ENCODE measurements at places on chromosomes 11 and 22.

GRCh38 chr22:44595841-44596341, 97.9 kb upstream of the RTL6 start:
- DNase-seq, result no peak

DNA sequence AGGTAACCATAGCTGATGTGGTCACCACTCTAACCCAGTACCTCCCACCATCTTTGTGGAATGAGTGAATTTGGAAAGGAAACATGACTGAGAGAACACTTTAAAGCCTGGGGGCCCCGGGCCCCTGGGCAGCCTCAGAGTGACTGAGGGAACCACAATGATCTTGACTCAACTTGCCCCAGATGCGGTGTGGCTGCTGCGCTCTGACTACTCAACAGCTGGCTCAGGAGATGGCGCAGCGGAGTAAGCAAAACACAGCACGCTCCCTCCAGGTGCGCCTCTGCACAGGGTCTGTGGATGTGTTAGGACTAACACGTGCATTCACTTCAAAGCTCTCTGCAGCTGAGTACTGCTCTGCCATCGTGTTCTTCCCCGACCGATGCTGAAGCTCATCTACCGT, 5.9 kb downstream of the RNF215 start:
- no peak for DNase-seq

- no peak for DNase-seq
Measured at GRCh38 chr11:69293819-69294505, at the start of gene MYEOV. Gene MYEOV (plus strand): TSS chr11:69294155. CDS start chr11:69295355, 1,200 bp downstream.

DNA sequence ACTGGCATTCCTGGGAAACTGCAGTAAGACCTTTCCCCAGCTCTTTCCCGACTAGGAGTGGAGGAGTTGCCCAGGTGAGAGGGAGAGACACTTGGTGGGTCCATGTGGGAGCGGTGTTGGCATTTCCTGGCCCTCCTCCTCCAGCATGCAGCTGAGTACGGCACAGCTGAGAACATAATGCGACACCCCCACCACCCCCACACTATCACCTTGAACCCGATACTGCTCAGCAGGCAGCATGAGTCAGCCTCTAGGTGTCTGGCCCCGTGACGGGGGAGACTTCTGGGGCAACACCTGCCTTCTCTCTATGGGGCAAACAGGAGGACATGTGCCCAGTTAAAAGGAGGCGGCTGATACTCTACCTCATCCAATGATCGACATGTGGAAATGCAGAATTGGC, 64.4 kb downstream of the PKNOX2 start:
- no peak for DNase-seq

DNA sequence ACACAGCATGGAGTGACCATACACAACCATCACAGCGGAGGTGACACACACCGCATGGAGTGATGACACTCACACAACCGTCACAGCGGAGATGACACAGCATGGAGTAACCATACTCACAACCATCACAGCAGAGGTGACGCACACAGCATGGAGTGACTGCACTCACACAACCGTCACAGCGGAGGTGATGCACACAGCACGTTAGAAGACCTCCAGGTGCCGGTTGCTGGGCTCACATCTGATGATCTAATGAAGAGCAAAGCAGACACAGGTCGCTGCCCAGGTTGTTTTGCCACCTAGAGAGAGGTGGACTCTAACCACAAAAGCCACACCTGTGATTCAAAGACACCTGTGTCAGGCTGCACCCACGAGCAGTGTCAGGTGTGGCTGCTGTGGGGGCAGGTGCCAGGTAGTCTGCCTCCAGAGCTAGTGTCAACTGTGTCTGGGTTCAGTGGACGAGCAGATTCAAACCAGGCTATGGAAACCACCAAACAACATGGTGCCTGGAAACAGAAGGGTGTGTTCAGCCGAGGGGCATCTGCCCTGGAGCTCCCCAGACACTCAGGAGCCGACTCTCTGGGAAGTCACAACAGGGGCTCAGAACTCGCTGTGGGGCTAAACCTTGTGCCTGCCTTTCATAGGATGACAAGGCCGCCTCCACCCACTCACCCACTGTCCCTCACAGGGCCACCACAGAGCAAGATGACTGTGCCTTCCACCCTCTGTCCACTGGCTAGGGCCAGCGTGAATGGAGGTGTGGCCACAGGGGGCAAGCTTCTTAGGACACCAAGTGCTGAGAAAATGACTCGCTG, 608.2 kb downstream of the TBC1D22A start:
- no peak for DNase-seq

- DNase-seq, result no peak
Measured at GRCh38 chr11:6320411-6321155, at the start of gene CAVIN3. Gene CAVIN3 (minus strand): TSS chr11:6320501. CDS start chr11:6320476, 25 bp downstream.

Measured in NCI-H2029 treated with DMSO at 0.1 percent for 48 hours (cell line).